SHP77 (cell line): ENCODE measurements at places on chromosomes 1 and 21.

- DNase-seq, result no peak
These were observed 28.4 kb upstream of the PLEKHO1 start for GRCh38 chr1:150121236-150121862.

DNA sequence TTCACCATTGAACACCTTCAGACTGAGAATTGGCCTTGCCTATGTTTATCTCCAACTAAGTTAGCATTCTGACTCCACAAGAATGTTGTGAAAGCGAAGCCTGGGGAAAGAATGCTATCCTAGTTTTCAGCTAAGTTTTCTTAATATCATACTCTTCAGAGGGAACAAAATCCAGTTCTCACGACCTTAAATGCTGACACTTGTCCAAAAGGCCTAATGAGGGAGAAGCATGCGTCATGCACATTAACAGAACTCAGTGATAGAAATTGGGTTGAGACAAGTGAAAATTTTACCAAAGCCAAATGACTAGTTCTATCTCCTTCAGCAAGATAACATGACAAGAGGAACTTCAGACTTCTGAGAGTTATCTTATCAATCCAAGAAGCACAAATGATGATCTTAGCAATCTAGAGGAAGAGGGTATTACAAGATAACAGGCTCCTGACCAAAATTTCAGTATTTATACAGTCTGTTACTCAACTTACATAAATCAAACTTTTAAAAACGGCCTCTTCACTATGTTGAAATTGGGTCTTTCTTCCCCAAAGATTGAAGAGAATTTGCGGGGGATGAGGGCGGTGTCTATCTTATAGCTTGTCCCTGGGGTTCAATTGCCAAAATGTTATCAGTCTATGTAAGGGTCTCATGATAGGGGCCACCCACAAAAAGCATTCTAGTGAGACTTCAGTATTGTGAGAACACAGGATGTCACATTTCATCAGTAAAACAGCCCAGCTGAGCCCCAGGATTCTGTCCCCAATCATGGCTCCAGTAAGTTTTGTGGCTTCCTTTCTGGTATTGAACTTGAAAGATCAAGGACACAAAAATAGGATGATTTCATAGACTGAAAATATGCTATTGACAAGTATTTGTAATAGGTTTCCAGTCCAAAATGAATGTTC lies 26.5 kb upstream of the SLC45A3 start:
- no peak for DNase-seq

GRCh38 chr1:65437616-65438015 lies 17.1 kb downstream of the LEPR start:
- DNase-seq, result no peak

GRCh38 chr21:25373126-25374082 lies 233.9 kb downstream of the MRPL39 start:
- no peak for DNase-seq

DNA sequence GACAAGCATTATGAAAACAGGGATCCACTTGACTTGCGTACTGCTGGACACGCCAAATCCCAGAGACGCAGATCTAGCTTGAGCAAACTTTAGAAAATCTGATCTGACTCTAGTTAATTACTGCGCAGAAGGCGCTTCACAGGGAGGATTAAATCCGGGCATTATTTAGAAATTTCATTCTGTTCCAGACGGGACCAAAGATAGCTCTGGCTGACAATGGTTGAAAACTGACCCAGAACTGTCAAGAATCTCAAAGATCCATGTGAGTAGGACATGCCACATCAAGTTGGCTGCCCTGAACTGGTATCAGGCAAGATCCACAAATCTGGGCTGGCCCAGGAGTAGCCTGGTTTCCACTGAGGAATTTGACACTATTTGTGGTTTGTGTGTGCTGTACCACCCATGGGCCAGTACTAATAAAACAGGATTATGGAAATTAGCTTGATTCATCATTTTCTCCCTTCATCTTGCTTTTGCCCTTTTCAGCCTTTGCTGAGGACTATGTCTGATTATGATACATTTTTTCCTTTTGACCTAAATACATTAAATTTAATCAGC lies 171.0 kb downstream of the VAV3 start:
- DNase-seq, result no peak

DNA sequence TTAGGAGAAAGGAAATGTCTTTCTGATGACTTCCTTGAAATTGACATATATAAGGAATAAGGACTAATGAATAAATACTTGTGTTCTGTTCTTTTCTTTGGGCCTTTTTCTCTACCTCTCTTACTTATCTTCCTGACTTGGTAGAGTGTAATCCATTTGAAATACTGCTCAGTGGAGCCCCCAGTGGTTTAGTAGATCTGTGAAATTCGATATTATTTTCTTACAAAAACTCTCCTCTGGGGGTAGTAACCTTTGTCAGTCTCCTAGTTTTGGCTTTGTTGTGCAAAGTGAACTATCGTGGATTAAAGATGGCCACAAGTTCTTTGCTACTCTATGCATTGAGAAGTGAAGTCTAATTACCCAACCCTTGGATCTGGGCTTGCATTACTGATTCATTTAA lies 48.8 kb downstream of the DUSP10 start:
- DNase-seq, result no peak

GRCh38 chr1:26050248-26050640 lies 4.3 kb upstream of the SLC30A2 start:
- DNase-seq, result no peak

- DNase-seq, result no peak
These were observed 122.7 kb downstream of the UCHL5 start for GRCh38 chr1:192936313-192937018.

GRCh38 chr21:33403786-33404585 lies 773 bp downstream of the IFNGR2 start:
- peak; percentile 34 for DNase-seq

DNA sequence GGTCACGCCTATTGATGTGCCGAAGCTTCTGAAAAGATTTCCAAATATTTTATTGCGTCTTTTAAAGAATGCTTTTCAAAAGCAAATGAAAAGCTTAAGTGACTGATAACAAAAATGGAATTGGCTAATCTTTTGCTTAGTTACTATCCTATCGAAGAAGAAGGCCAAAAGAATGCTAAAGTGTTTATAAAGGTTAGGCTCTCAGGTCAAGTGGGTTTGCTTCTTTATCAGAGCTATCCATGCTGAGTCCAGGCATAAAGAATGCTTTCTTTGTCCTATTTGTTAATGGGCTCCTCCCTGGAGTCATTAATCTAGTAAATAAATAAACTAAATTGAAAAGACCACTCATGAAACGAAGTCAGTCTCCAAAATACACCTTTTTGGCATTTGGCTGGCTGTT lies 133.4 kb upstream of the LYPLAL1 start:
- DNase-seq, result no peak

GRCh38 chr21:45079351-45079750 lies 5.0 kb downstream of the ADARB1 start:
- DNase-seq, result no peak

DNA sequence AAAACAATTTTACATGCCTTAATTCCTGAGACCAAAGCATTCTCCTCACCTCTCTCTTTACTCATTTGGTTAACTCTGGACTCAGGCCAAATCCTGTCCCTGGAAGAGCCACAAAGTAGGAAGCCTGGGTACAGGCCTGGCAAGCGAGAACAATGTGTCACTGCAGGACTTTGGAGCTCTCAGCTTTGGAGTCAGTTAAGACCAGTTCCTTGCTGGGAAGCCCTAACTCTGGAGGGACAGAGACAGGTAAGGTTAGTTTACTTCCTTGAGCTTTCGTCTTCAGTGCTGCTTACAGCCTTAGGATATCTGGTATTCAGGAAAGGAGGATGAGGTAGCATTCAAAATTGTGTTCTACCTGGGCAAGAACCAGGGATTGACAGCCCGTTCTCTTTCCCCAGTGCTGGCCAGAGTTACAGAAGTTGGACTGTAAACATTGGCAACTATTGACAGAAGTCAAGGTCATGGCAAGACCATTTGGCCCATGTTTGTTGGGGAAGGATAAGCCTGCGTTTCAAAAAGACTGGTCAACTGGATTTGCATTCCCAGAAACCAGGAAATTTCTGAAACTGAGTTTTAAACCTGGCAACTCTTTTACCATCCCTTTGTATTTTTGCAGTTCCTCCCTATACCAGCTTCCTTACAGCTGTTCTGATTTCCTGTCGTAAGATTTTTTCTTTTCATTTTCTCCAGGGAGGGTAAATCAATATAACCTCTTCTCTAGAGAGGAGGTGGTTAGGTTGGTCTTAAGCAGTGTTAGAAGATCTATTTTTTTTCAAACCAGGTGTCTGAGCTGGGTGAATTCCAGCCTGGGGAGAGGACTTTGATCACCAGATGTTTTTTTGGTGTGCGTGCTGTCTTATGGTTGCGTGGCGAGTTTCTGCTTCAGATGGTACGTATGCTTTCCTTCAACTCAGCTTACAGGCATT lies at the start of gene C4BPB:
Gene C4BPB (plus strand): TSS at position 160 of the 926 bp plus-strand sequence. CDS start 672 bp downstream, at position 832.
- no peak for DNase-seq

DNA sequence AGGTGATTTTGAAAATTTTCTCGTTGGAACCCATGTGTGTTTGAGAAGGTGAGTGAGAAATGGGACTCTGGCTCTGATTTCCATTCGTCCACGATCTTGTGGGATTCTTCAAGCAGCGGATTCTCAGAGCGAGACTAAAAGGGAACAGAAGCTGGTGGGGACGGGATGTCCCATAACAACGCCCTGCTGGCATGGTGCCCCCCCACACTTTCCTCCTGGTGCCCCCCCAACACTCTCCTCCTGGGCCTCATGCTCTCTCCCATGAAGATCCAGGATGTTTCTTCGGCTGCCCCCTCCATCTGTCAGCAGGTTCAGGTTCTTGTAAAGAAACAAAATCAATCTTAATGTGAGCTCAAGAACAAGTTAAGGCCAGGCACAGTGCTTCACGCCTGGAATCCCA lies 29.1 kb downstream of the PRDM15 start:
- DNase-seq, result no peak

DNA sequence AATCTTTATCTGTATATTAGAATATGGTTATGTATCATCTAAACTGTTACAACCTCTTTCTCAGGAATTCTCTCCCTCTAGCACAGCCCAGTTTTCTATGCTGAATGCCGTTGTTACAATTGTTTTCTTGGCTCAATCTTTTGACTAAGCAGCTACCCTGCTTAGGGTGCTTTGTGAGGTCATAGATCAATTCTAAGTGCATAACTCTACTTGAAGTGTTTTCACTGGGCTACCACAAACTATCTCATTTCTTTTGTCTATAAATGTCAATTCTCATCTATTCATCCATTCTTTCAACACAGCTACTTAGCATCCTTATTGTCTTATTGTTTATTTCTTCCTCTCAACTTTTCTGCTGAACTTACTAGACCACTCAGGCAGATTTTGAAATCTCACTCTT lies 77.1 kb downstream of the CEP350 start:
- no peak for DNase-seq

DNA sequence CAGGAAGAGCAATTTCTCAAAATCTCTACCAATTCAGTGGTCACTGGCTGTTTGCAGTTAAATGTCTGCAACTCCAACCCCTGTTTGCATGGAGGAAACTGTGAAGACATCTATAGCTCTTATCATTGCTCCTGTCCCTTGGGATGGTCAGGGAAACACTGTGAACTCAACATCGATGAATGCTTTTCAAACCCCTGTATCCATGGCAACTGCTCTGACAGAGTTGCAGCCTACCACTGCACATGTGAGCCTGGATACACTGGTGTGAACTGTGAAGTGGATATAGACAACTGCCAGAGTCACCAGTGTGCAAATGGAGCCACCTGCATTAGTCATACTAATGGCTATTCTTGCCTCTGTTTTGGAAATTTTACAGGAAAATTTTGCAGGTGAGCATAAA lies 167.2 kb downstream of the CRB1 start:
- DNase-seq, result no peak

DNA sequence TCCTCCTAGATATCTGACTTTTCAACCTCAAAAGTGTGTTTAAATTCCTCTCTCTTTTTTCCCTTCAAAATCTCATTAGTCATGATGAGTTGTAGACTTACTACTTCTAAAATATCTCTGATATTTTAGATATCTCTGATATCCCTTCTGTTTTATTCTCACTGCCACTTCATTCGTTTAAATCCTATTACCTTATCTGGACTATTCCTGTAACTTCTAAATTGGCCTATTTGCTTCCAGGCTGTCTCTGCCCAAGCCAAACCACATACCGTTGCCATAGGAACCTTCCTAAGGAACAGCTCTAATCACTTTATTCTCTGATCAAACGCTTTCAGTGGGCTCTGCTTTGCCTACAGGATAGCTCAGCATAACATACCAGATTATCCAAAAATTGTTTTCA lies 333.1 kb upstream of the CHRM3 start:
- no peak for DNase-seq

DNA sequence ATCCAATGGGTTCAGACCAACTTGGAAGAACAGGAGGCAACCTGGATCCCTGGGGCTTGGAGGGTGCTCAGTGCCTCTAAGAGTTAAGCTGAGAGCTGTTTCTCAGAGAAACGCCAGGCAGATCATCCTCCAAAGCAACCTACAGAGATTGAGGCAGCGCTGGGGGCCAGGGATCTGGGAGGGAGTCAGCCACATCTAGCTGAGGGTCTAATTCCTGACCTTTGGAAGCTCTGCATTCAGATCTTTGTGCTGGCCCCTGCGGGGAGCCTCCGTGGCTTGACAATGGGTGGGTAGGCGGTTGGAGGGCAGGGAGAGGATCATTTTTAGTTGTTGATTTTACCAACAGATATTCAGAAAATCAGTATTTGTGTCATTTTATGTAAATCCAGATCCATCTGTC lies 79.3 kb downstream of the DDX20 start:
- no peak for DNase-seq

DNA sequence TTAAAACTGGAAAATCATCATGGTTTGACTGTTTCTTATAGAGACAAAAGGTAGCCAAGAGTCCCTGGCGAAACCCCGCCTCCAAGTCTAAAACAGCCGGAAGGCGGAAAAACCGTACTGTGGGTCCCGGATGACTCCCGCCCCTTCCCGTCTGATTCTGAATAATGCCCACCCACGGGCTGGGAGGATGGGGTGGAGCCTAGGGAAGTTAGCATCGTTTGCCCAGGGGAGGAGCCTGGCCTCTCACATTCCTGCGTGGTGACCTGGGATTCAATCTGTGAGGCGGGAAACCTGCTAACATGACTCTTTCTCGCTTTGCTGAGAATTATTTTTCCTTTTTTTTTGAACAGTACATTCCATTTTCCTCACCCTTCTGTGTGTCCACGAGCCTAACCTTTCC lies 124.9 kb downstream of the KCNK1 start:
- DNase-seq, result no peak

DNA sequence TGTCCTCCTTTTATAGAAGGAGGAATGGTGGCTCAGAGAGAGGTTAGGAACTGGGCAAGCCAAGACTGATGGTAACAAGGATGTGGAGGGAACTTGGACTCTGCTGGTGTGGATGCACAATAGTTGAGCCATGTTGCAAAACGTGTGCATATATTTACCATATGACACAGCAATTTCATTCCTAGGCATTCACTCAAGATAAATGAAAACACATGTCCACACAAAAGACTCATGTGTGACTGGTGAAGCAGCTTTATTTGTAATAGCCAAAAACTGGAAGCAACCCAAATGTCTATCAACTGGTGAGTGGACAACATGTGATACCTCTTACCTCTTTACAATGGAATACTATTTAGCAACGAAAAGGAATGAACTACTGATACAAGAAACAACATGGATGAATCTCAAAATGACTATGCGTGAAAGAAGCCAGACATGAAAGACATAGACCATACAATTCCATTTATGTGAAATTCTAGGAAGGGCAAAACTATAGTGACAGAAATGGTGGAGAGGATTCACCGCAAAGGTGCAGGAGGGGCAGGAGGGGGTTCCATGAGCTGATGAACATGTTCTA lies 36.2 kb downstream of the CAMK2N1 start:
- no peak for DNase-seq
